HepG2 (cell line): ENCODE measurements at places on chromosomes 1 and 21. TPM values are rescaled to one million over a fixed set of nuclear protein-coding genes. Genes with fewer than 3 reads are reported as not detected.

GRCh38 chr1:205735218-205735617 is 14.8 kb downstream of the NUCKS1 start:
- no peak for DNase-seq

- no peak for DNase-seq
Measured at GRCh38 chr1:234879147-234880080, 249.2 kb downstream of the TOMM20 start.

- peak; percentile 89 for DNase-seq
Measured at GRCh38 chr1:89356658-89357400, 7.0 kb upstream of the GBP6 start.

DNA sequence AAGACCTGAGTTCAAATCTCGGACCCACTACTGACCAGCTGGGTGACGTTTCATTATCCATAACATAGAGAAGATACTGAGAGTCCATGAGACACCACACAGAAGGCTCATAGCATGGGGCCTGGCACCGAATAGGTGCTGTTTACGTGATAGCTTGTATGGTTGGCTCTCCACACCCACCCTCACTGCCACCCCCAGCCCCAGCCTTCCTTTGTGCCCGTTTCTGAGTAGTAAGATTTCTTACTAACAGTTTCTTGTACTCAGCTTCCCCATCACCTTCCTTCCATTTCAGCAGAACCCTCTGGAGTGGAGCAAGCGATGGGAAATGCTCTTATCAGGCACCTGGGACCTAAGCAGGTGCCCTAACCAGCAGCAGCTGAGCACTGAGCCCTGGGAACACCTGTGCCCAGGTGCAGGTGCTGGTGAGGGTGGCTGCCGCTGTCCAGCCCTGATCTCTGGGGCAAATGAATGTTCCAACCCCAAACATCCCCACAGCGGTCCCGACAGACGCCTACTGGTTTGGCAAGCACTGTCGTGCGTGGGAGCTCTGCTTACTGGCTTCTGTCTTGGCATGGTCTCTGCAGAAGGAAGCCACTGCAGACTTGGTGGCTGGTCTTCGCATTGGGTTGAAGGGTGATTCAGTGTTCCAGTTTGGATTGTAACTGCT is 225.4 kb downstream of the CAMTA1 start:
- DNase-seq = no peak

DNA sequence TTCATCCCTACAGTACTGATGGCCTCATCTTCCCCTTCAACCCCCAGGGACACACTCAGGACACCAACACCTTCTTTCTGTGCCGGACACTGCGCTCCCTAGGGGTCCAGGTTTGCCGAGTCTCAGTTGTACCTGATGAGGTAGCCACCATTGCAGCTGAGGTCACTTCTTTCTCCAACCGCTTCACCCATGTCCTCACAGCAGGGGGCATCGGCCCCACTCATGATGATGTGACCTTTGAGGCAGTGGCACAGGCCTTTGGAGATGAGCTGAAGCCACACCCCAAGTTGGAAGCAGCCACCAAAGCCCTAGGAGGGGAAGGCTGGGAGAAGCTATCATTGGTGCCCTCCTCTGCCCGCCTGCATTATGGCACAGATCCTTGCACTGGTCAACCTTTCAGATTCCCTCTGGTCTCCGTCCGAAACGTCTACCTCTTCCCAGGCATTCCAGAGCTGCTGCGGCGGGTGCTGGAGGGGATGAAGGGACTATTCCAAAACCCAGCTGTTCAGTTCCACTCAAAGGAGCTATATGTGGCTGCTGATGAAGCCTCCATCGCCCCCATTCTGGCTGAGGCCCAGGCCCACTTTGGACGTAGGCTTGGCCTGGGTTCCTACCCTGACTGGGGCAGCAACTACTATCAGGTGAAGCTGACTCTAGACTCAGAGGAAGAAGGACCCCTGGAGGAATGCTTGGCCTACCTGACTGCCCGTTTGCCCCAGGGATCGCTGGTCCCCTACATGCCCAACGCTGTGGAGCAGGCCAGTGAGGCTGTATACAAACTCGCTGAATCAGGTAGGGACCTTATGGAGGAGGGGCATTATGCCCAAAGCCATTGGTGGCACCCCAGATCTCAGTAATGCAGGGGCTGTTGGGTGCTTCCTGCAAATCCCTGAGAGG is 5.1 kb upstream of the LENEP start:
- DNase-seq = no peak

- peak; percentile 71 for DNase-seq
Measured at GRCh38 chr21:45880097-45881068, 101.2 kb upstream of the COL6A1 start.

DNA sequence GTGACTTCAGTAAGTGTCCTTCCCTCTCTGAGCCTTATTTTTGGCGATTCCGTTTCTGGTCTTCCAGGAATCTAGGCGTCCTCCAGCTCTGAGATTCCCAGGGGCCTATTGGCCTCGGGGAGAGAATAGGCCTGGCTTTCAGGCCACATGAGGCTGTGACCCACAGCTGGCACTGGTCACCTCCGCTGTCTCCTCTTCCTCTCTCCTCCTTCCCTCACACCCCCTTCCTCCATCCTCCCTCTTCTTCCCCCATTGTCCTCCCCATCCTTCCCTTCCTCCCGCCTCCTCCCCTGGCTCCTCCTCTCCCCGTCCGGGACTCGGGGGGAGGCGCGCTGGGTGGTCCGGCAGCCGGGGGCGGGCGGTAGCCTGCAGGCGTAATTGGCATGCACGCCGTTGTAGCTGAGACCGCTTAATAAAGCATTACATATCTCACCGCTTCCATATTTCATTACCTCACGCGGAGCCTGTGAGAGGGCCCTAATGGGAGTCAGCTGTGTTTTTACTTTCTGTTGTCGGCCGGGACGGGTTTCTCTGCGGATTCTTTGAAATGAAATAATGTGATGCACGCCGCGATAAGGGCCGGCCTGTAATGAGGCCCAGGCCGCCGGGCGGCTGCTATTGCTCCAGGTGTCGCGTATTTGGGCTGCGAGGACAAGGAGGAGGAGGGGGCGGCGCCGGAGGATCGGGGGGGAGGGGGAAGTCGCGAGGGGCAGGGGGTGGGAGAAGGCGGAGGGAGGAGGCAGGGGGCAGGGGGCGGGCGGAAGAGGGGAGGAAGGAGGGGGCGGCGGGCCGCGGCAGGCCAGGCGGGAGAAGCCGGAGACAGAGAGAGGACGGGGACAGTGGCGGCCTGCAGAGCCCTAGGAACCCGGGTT is 95.3 kb downstream of the FOXD2 start:
- DNase-seq = no peak

DNA sequence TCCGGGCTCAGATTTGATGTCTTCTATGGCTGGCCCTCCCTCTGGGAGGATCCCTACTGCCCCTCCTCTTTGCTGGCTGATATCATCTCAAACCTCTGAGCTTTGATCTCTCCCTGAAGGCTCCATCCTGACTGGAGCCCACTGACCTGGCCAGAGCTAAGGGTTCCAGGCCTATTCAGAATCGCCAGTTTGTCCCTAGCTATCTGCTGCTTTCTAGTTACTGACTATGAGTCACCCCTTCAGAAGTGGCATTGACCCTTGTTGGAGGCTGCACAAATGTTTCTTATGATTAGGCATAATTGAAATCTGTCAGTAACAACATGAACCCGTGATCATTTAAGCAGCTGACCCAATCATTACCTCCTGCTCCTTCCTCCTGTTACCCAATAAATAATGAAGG is 87.1 kb downstream of the ABCA4 start:
- peak; percentile 95 for DNase-seq

- no peak for DNase-seq
Measured at GRCh38 chr1:86466986-86467385, 1.7 kb upstream of the CLCA1 start.

DNA sequence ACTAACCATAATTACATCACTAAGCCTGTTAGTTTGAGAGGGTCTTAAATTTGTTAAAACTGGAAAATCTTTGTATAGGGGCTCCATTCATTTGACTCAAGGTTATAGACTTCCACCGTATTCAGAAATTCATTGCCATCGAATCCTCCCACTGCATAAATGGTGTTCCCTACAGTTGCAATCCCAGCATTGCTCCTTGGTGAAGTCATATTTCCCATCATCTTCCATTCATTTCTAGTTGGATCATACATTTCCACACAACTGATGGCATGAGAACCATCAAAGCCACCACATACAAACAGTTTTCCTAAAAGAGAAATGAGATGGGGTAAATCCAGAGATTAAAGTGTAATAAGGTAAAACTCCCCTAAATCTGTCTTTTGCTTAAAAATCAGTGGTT is 19.1 kb downstream of the IVNS1ABP start:
- DNase-seq = no peak

DNA sequence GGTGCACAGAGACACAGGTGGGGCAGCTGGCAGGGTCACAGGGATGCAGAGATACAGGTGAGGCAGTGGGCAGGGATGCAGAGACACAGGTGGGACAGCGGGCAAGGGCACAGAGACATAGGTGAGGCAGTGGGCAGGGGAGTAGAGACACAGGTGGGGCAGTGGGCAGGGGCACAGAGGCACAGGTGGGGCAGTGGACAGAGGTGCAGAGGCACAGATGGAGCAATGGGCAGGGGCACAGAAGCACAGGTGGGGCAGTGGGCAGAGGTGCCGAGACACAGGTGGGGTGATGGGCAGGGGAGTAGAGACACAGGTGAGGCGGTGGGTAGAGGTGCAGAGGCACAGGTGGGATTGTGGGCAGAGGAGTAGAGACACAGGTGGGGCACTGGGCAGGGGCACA is 117.3 kb upstream of the KLHDC7A start:
- no peak for DNase-seq

DNA sequence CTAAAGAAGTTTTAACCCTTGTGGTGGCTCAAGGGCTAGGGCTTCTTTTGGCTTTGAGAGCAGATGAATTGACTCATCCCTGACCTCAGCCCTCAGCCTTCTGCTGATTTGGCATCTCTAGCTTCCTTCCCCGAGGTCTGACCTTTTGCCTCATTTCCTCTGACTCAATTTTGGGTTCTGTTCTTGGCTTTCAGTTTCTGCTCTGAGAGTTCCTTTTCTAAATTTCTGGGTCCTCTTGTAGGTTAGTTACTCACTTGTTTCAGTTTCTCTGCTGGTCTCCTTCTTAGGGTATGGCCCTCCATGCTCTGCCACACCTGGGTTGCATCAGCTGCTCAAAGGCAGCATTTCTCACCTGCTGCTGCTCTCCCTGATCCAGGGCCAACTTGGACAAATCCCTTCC is 19.4 kb downstream of the PDE4B start:
- no peak for DNase-seq

DNA sequence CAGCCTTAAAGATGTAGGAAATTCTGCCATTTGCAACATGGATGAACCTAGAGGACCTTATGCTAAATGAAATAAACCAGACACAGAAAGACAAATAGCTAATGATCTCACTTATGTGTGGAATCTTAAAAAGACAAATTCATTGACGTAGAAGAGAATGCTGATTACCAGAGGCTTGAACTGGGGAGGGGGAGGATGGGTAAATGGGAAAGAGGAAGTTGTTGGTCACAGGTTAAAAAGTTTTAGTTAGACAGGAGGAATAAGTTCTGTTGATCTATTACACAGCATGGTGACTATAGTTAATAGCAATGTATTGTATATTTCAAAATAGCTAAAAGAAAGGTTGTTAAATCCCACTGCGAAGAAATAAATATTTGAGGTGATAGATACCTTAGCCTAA is 62.8 kb downstream of the PKN2 start:
- DNase-seq = no peak

SLC2A5 gene
- polyA plus RNA-seq = 0.54 and 0.80 TPM in 2 replicates

DNA sequence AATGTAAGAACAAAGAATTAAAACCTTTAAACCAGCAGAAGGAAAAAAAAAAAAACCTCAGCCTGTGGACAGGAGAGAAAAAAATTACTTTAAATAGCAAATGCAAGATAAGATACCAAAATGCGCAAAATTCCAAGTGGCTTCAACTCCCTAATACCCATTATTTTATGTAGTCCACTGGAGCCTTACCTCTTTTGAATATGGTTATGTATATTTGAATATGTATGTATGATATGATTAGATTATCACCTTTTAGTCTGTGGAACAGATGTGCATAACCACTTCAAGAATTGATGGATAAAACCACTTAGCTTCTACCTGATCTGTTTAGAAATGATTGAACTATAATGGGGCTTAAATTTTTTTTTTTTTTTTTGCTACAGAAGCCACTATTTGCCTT is 52.4 kb upstream of the C1orf115 start:
- DNase-seq = no peak

DNA sequence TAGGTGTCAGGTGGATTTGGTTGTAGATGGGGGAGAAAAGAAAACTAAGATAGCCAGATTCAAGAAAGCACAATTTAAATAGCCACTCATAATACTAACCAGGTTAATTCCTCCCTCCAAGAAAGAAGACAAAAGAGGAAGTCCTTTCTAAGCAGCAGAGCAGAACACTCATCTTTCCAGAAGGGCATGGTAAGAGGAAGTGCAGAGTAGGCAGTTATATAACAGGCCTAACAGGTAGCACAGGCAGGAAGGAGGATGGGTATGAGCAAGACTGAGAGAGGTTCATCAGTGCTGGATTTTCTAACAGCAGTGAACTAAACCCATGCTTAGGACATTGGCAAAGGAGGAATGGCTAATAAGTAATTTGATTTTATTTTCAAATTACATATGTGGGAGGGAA is 517.5 kb downstream of the PLPP3 start:
- no peak for DNase-seq

DNA sequence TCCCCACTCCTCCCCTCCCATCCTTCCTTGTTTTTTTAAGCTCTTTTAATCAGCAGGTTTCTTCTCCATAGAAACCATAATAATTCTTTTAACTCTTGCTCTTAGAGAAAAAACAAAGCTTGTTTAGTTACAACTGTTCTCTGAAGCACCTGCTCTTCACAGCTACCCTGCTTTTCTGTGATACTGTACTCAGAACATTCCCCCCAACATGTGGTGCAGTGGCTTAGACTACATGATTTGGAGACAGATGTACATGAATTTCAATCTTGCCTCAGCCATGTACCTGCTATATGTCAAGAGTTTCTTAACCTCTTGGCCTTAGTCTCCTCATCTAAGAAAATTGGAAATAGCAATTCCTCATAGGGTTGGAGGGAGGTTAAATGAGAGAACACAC is 33.5 kb downstream of the LAMC2 start:
- DNase-seq = no peak

DNA sequence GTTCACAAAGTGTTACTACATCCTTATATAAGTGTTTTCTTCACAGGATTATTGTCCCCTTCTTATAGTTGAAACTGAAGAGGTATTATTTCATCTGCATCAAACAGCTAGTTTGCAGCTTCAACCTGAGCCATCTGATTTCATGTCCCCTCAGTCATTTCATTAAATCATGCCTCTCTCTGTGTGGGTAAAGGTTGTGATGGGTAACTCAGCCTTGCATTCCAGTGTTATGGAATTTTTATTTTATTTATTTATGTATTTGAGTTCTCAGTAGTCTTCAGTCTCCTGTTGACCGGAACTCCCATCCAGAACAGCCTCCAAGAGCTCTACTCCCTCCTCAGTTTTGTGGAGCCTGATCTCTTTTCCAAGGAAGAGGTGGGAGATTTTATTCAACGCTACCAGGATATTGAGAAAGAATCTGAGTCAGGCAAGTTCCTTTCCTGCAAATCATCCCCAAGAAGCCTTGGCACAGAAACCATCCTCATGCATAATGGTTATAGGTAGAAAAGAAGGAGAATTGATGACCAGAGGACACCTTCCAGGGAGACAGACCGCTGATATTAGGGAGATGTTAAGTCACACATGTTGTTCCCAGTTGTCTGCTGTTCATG is 21.8 kb downstream of the CHD1L start:
- DNase-seq = no peak
